RPMI7951 (cell line): ENCODE measurements at places on chromosomes 12 and 14.

DNA sequence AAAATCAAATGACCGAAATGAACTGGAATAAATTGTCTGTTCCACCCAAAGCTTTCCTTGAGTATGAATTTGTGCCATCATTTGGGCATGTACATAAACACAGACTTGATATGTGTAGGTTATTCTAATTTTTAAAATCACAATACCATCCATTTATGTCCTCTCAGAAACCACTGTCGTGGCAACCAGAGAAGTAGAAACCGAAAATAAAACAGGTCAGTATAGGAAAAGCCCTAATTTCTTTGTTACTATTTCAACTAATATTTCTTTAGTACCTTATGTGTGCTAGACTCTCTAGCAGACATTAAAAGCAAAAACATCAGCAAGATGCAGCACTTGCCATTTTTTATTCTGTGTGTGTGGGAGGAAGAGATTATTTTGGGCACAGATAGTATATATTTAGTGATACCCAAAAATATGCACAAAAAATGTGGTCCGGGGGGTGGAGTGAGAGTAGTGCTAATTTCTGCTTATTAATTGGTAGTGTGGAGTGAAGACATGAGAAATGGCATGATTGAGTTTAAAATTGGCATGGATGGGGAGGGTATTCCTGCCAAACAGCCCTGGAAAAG is 130.8 kb upstream of the CNTN1 start:
- no peak for DNase-seq

GRCh38 chr12:121917950-121918678 is at the start of gene CFAP251:
Gene CFAP251, plus strand, starts transcription at chr12:121918592. Its CDS starts 2,714 bp downstream, at chr12:121921306.
- no peak for DNase-seq

DNA sequence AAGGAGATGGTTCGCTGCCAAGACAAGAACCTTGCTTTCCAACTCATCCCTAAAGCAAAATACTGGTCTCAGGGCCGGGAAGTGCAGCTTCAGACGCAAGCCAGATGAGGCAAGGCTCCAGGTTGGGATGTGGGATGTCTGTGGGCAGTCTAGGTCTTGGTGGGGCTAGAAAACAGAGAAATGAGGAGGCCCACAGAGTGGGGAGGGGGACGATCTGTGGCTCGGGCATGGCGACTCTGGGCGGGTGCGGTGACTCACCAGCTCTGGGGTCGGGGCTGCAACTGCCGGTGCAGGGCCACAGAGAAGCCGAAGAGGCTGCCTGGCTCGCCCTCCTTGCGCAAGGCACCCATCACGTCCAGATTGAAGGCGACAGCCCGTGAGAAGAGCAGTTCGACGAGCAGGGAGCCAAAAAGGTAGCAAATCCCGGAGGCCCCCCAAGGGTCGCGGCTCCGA is 459 bp downstream of the ITGA7 start:
- peak; percentile 17 for DNase-seq

DNA sequence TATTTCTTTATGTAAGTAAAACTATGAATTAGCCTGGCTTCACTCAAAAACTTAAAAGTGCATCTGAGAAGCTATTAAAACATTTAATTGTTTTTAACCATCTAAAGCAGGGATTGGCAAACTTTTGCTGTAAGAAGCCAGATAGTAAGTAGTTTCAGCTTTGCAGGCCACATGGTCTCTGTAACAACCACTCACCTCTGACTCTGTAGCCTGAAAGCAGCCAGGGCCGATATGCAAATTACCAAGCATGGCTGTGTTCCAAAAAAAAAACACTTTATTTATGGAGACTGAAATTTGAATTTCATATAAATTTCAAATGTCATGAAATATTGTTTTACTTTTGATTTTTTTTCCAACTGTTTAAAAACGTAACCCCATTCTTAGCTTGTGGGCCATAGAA is 95.3 kb downstream of the CIT start:
- DNase-seq: no peak

GRCh38 chr14:60662982-60663381 is 13.7 kb upstream of the SIX1 start:
- DNase-seq: no peak

DNA sequence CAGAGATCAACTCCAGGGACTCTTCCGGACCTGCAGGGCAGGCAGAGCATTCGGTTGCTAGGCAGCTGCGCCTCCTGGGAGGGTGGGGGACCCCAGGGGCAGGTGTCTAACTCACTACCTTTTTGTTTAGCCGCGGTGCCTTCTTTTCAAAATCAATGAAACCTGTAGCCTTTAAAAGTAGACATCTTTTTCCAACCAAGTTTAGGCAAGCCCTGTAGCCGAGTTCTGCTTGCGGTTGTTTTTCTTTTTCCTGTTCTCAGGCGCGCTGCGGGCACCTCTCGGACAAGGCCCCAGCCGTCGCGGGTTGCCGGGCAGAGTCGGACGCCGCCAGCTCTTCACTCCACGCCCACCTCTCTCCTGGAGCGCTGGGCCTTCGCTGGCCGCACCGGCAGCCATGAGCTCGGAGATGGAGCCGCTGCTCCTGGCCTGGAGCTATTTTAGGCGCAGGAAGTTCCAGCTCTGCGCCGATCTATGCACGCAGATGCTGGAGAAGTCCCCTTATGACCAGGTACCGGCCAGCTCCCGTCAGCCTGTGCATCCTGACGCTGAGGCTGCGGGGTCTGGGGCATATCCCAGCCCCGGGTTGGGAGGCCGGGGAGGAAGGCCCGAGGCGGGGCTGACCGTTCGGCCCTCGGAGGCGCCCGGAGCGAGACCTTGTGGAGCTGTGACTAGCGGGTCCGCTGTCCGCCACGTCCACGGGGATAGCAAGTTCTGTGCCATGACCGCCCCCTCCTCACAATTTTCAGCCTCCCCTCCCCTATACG is at the start of gene TTC8:
Gene TTC8, plus strand, starts transcription at position 338 of the 764 bp plus-strand sequence. Its CDS starts 57 bp downstream, at position 395.
- DNase-seq: peak; percentile 88

- DNase-seq: no peak
Observed at GRCh38 chr12:86837246-86837645, 581.1 kb upstream of the MGAT4C start.

- peak; percentile 10 for DNase-seq
Observed at GRCh38 chr12:4271717-4272423, 1.7 kb upstream of the CCND2 start.

- no peak for DNase-seq
Observed at GRCh38 chr14:81235096-81235495, 14.3 kb upstream of the GTF2A1 start.

GRCh38 chr14:54047645-54048308 is 91.2 kb upstream of the BMP4 start:
- DNase-seq: no peak

GRCh38 chr12:80860206-80860605 is 77.5 kb downstream of the LIN7A start:
- DNase-seq: no peak

- peak; percentile 94 for DNase-seq
Observed at GRCh38 chr14:69152902-69153151, at the start of gene DCAF5. Gene DCAF5, minus strand, starts transcription at chr14:69153119. Its CDS starts 141 bp downstream, at chr14:69152978.

DNA sequence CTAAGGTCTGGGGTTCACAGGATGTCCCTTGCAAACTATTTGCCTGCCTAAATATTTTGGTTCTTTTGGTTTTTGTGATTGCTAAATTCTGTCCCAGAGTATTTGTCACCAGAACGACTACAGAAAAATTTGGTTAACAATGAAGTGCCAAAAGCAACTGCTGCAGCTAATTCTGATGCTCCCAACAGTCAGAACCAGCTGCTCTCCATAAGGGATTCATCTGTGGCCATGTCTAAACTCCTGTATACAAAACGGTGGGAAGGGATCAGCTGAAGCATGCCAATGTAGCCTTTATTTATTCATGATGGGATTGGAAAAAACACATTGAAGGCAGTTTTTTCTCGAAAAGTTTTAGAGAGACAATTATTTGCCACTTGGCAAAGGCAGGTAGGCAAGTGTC is 29.3 kb upstream of the PELI2 start:
- DNase-seq: no peak

- no peak for DNase-seq
Observed at GRCh38 chr12:125755512-125755911, 690.3 kb downstream of the AACS start.

GRCh38 chr12:39375206-39375808 is 67.6 kb downstream of the KIF21A start:
- DNase-seq: no peak

- DNase-seq: no peak
Observed at GRCh38 chr12:90028635-90029051, 320.0 kb upstream of the ATP2B1 start.

- no peak for DNase-seq
Observed at GRCh38 chr12:79441534-79441933, 249.2 kb downstream of the PAWR start.

DNA sequence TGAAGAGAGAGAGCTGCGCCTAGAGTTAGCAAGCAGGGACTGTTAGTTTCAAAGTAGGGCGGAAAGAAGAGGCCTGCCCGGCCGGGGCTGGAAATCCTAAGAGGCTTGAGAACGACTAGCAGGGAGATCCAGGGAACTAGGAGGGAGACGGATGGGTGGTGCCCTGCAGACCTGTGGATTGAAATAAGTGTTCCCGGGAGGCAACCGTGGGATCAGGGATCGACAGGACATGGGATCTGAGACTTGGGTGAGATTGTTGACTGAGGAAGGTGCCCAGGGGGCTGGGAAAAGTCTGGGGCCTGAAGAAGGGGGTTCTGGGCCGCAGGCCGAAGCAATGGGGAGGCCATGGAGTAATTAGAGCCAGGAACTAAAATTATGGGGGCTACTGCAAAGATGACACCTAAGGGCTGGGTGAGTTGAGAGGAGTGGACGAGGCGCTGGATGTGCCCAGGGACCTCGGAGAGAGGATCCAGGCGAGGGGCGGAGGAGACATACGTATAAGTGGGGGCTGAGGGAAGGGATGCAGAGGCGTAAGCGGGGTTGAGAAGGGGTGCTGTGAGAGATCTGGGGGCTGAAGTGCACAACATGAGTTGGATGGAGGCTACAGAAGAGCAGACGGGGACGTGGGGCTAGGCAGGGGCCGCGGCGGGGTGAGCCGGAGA is 635 bp downstream of the LTA4H start:
- DNase-seq: peak; percentile 38

DNA sequence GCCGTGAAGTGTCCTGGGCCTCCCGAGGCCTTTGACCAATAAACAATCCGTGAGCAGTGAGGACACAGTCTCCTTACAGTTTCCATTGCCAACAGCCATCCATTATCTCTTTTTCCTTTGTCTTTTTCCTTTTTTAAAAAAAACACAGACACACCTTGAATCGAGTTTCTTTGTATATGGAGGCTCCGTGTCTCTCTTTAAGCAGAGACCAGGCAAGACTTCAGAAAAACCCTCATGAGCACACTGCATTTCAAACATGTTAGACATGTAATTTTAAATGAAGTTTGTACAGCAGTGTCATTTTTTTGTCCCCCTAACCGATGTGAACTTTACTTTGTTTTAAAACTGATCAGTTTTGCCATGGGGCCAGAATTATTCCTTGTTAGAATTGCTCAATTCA is 111.1 kb downstream of the SPTSSA start:
- no peak for DNase-seq

GRCh38 chr14:105095236-105095805 is 30.1 kb upstream of the GPR132 start:
- no peak for DNase-seq

- DNase-seq: no peak
Observed at GRCh38 chr12:55654511-55655214, 18.0 kb downstream of the OR10P1 start.

DNA sequence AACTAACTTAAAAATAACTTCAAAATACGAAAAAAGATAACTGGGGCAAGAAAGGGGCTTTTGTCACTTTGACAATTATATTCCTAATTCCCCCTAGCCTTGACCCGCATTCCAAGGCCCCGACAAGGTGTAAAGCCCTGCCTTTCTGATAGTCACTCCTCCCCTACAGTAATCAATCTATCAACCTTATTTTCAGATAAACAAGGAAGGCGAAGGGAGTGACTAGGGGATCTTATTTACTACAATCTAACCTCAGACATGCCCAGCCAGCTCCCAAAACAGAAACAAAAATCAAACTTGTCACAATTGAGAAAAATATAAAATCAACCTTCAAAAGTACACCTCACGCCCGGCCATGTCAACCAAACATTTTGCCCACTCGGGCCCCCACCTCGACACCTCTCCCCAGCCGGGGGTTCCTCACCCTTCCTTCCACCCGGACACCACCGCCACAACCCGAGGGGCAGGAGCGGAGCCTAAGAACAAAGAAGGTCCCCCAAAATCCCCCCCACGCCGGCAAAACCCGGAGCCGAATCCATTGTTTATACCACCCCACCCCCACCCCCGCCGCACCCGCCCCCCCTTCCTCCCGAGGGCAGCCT is 562 bp downstream of the ZFYVE1 start:
- DNase-seq: no peak
